Cardiac fibroblast (primary cell): ENCODE measurements at places on chromosomes 16 and 17.

DNA sequence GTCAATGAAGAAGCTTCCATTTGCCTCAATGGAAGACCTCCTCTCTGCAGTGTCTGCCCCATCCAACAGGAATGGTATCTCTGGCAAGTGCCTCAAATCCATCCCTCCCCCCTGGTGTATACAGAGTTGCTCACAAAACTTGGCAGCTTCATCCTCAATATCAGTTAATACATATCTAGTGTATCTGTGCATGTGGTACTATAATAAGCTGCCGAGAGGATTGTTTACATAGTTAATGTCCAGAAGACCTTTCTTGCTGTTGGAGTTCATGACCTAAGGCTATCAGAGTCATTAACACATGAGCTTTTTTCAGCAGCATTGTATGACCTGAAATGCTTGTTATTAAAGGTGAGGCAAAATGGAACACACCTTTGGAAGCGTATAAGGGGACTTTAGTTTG is 14.0 kb upstream of the RASL10B start:
- no peak for DNase-seq

DNA sequence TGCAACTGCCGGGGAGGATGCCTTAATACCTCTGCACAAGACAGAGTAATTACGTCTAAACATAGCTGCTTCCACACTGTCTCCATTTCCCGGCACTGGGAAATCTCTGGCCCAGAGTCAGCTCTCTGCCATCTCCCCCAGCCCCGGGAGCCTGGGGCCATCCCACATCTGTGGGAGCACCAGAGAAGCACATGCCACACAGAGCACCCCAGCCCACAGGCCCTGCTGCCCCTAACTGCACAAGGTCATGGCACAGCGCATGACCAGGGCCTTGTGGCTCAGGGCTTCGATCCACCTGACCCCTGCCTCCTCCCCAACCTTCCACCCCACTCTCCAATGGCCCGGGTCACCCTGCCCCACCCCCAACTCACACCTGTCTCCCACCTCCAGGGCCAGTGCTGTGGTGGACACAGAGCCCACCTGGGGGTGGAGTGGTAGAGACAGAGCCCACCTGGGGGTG is 36.6 kb upstream of the RBFOX3 start:
- no peak for DNase-seq

DNA sequence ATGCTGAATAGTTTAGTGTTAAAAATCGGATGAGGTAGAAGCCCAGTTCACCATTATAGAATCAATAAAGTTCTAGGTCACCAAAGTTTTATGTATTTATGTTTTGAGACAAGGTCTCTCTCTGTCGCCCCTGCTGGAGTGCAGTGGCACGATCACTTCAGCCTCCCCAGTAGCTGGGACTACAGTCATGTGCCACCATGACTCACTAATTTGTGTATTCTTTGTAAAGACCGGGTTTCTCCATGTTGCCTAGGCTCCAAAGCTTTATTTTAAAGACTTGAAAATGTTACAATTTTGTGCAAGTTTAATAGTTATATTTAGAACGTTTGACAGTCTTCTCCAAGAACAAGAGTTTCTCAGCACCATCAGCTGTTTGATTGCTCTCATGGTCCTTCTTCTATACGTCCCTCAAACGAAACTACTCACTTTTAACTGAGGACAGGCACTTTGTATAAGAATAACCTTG is 32.1 kb downstream of the NDE1 start:
- DNase-seq: peak; percentile 86

GRCh38 chr17:4032738-4033137 is 68.5 kb upstream of the ATP2A3 start:
- DNase-seq: no peak

- no peak for DNase-seq
Measured at GRCh38 chr17:7884581-7885366, 3.8 kb upstream of the CHD3 start.

DNA sequence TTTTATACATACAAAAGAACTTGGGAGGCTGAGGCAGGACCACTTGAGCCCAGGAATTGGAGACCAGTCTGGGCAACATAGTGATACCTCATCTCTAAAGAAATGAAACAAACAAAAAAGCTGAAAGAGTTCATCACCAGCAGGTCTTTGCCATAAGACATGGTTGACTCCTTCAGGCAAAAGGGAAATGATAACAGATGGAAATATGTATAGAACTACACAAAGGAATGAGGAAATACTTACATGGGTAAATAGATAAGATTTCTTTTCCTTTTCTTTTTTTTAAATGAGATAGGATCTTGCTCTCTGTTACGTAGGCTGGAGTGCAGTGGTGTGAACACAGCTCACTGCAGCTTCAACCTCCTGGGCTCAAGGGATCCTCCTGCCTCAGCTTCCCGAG is 165.3 kb downstream of the PARN start:
- DNase-seq: no peak

DNA sequence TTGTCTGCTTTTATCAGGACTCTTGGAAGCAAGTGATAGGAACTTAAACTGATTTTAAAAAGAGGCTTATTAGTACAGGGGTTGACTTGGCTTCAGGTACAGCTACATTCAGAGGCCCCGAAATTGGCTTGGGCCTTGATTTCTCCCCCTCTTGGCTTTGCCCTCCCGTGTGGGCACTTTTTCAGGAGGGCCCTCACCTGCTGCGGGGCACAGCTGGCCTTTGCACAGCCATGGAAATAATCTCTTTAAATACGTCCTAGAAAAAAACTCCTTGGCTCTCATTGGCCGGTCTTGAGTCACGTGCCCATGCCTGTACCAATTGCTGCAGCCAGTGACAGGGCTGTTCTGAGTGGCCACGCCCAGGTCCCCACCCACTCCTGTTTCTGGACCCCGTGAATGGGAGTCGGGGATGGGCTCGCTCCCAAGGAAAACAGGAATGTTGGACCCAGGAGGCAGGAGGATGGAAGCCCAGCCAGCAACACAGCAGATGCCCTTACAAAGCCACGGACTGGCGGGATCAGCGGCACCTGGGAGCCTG is 15.0 kb downstream of the CA5A start:
- no peak for DNase-seq

- DNase-seq: no peak
Measured at GRCh38 chr16:5642436-5642835, 544.8 kb upstream of the EEF2KMT start.

DNA sequence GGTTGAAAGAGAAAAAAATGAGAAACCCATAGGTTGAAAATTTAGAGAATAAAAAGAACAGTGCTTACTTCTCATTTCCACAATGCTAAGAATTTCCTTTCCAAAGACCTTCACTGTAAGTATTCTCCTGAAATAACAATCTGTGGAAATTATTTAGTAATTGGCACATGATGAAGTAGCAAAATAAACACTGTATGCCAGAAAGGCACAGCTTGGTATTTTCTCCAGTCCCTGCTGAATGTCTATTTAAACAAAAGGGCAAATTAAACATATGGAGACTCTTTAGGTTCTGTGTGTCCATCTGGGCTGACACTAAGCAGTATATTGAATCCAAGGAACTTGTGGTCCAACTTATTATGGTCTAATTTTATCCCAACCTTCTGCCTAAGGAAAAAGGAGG is 46.1 kb downstream of the CHCT1 start:
- DNase-seq: no peak

- no peak for DNase-seq
Measured at GRCh38 chr17:11363565-11364117, 122.6 kb downstream of the SHISA6 start.

GRCh38 chr16:84308120-84308519 is 13.4 kb downstream of the WFDC1 start:
- peak; percentile 69 for DNase-seq

DNA sequence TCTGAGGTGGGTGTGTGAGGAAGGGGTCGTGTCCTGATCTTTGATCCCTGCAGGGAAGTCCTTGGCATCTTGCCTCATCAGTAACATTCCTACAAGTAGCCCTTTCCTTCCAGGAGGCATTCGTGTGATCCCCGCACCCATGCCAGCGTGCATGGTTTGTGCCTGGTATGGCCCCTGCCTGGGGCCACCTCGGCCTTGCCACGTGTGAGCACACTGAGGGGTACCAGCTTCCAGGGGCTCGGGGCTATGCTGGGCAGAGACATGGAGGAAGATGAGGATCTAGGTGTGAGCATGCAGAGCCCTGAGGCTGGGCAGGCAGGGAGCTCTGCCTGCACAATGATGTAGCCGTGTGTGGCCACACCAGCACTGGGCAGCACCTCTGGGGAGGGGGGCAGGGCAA is 6.0 kb downstream of the HSD3B7 start:
- DNase-seq: no peak

- DNase-seq: no peak
Measured at GRCh38 chr16:88649195-88649923, 1.5 kb downstream of the CYBA start.

- DNase-seq: no peak
Measured at GRCh38 chr16:12026741-12027490, 50.4 kb downstream of the SNX29 start.

DNA sequence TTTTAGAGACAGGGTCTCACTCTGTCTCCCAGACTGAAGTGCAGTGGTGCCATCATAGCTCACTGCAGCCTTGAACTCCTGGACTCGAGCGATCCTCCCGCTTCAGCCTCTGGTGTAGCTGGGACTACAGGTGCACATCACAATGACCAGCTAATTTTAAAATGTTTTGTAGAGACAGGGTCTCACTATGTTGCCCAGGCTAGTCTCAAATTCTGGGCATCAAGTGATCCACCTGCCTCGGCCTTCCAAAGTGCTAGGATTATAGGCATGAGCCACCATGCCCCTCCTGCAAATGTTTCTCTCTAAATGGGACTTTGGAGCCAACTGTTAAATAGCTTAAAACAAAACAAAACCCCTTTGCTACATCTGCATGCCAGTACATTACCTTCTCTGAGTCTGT is 82.2 kb upstream of the BRD7 start:
- no peak for DNase-seq

GRCh38 chr16:11121914-11122692 is 133.9 kb downstream of the SOCS1 start:
- DNase-seq: no peak

GRCh38 chr16:20153444-20153843 is 79.8 kb upstream of the GPR139 start:
- DNase-seq: no peak

DNA sequence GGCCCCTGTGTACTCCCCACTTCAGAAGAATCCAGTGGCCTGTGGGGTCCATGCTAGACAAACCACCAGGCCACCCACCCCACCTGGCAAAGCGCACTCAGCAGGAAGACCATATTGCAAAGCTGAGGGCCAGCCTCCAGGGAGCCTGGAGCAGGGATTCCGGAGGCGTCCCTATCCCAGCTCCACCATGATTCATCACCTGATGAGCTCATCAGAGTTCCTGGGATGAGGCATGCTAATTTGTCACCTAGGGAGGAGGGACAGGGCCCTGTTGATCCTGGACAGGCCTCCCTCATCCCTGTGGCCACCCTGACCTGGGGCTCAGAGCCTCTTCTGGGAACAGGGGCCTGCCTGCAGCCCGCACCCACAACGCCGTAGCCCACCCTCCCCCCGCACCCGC is 131.6 kb upstream of the PLCG2 start:
- DNase-seq: peak; percentile 62

DNA sequence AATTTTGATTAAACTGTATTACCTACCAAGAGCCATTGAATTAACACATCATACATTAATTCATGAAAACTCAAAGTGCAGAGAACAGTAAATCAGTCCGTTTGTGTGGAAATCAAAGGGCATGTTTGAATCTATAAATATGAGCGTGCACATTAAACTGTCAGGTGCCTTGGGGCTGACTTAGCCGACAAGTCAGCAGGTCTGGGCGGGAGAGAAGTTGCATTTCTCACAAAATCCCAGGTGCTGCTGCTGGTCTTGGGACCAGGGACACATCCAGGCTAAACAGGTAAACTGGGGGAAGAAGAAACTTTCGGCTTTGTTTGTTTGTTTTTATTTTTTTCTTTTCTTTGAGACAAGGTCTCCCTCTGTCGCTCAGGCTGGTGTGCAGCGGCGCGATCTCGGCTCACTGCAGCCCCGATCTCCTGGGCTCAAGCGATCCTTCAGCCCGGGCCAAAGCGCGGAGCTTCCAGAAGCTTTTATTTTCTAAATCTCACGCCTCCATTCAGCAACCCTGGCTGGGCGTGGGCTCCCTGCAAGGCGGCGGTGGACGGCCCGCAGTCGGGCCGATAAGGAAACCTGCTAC is 213.9 kb downstream of the MRTFB start:
- DNase-seq: peak; percentile 82

- no peak for DNase-seq
Measured at GRCh38 chr17:58170622-58171021, 3.8 kb downstream of the OR4D2 start.
